Glutamatergic neuron (in vitro differentiated cells): ENCODE measurements at places on chromosomes 4 and X. TPM values are rescaled to one million over a fixed set of nuclear protein-coding genes. Genes with fewer than 3 reads are reported as not detected.
A peak's percentile ranks its signal among the peaks of the same experiment; 100 is the strongest.

Gene IL3RA
- total RNA-seq, result not detected

DNA sequence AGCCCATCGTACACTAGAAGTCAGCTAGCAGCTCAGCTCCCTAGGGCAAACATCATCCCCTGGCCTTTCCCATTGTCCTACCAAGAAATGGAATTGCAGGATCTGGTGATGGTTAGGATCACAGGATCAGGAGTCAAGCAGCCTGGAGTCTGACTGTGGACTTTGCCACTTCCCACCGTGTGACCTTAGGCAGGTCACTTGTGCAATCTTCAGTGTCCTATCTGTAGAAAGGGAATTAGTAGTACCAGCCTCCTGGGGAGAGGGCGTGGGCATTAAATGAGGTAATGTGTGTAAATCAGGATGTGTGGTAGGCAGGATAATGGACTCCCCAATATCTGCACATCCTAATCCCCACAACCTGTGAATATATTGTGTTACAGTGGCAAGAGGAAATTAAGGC, 38.6 kb upstream of the APLN start:
- no peak overlapping the region for H3K27ac ChIP-seq
- DNase-seq, result no peak
- no peaks in the 10 kb centered on the region for H3K36me3 ChIP-seq
- H3K27me3 ChIP-seq, result no peaks in the 10 kb centered on the region
- no peak overlapping the region for H3K4me3 ChIP-seq
- H3K4me1 ChIP-seq, result no peaks in the 10 kb centered on the region

Gene PHOX2B
- total RNA-seq, result 101 TPM

DNA sequence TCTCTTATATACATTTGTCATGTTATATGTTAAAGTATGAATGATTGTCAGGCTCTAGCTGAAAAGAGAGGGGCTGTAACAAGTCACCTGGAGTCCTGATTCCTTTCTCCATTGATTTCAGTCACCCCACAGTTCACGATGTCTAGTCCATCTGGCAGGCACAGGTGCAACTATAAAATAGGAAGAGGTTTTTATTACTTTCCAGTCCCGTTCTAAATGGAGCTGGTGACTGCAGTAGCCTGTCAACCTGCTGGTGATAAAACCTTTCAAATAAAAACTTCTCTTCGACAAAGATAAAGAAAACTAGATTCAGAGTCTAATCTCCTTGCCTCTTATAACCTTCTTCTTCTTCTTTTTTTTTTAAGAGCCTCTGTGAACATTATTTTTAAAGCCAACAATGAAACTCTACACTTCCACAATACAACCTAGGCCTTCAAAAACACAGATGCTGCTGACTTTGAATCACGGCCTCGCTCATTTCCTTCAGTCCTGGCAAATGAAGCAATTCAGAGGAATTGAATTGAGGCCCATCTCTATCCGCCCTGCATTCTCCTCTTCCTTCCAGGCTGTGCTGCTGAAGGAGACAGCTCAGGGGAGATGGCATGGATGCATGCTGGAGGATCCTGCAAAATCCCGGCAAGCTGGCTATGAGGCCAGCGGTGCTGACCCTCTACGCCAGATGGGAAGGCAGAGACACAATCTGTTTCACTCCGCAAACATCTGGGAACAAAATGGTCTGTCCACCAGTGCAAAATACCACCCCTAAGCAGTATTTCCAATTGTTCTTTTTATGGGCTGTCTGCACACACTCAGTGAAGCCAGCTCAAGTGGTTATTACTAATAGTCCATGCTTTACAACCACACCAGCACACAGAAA, 27.3 kb upstream of the CDKN2AIP start:
- H3K4me1 ChIP-seq, result peaks cover 7% of the 10 kb centered on the region
- peaks cover 4% of the 10 kb centered on the region for H3K27me3 ChIP-seq
- no peaks in the 10 kb centered on the region for H3K36me3 ChIP-seq
- no peak for DNase-seq
- H3K4me3 ChIP-seq, result no peak overlapping the region

Gene SUPT20HL2
- 0.22 TPM for total RNA-seq

DNA sequence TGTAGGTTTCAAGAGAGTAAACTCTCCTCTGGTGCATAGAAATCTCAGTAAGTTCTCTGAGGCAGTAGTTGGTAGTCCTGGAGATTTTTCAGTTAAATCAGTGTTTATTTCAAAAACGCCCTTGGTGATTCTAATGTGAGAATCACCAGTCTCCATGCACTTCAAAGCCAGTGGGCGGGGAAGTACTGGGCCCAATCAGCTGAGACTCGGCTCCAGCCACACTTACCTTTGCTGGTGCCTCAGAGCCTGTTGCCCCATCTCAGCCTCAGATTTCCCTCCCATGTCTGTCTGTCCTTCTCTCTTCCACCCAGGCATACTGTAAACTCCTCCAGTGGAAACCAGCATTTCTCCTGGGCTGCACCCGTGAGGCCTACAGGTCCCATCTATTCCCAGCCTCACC, 7.4 kb upstream of the MGST2 start:
- H3K27me3 ChIP-seq, result peaks cover 7% of the 10 kb centered on the region
- no peak for DNase-seq
- H3K36me3 ChIP-seq, result no peaks in the 10 kb centered on the region

Gene SMAD1
- 57.5 TPM for total RNA-seq

Gene TLR3
- total RNA-seq, result not detected

Gene MTTP
- not detected for total RNA-seq

Gene F8A1
- total RNA-seq, result 18.3 TPM

GRCh38 chr4:112927544-112927943, 121.9 kb upstream of the ANK2 start:
- H3K4me3 ChIP-seq, result no peak overlapping the region
- no peak for DNase-seq
- peaks cover 3% of the 10 kb centered on the region for H3K27me3 ChIP-seq
- H3K36me3 ChIP-seq, result peaks cover 4% of the 10 kb centered on the region

DNA sequence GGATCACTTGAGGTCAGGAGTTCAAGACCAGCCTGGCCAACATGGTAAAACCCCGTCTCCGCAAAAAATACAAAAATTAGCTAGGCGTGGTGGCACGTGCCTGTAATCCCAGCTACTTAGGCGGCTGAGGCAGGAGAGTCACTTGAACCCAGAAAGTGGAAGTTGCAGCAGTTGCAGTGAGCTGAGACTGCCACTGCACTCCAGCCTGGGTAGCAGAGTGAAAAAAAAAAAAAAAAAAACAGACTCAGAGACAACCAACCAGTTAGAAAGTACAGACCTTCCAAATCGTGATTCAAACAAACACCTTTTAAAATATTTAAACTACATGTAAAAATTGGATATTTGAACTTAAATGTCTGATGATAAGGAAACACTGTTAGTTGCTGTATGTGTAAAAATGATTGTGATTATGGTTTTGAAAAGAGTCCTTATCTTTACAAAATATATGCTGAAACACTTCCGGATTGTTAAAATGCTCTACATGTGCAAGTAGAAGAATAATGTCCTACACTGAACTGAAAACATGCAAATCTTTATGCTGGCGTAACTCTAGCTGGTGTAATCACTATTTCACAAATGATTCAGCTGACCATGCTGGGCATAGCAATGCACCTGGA, 37.8 kb downstream of the SH3KBP1 start:
- DNase-seq, result no peak
- no peak overlapping the region for H3K27ac ChIP-seq
- H3K4me3 ChIP-seq, result no peak overlapping the region
- H3K36me3 ChIP-seq, result no peaks in the 10 kb centered on the region
- H3K4me1 ChIP-seq, result peaks cover 11% of the 10 kb centered on the region
- H3K27me3 ChIP-seq, result peaks cover 1% of the 10 kb centered on the region

Gene GYPE
- total RNA-seq, result not detected

- peaks cover 8% of the 10 kb centered on the region for H3K36me3 ChIP-seq
- DNase-seq, result peak; percentile 51
- peak within 1 kb of the TSS; percentile 97 for H3K27ac ChIP-seq
- H3K4me3 ChIP-seq, result peak within 1 kb of the TSS; percentile 97
- H3K4me1 ChIP-seq, result peaks cover 32% of the 10 kb centered on the region
These were observed at the start of gene FAM13A for GRCh38 chr4:89056953-89057398. Gene FAM13A, minus strand, starts transcription at chr4:89057185. Its CDS starts 221 bp downstream, at chr4:89056964.

DNA sequence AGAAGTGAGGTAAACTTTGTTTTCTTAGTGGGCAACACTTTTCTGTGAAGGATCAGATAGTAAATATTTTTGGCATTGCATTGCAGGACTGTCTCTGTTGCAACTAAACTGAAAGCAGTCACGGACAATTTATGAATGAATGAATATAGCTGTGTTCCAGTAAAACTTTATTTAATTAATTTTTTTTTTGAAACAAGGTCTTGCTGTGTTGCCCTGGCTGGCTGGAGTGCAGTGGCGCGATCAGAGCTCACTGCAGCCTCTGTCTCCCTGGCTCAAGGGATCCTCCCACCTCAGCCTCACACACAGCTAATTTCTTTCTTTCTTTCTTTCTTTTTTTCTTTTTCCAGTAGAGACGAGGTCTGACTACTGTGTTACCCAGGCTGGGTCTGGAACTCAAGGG, 15.8 kb downstream of the RBM10 start:
- H3K4me3 ChIP-seq, result no peak overlapping the region
- no peak for DNase-seq
- no peaks in the 10 kb centered on the region for H3K36me3 ChIP-seq

Gene HOPX
- 0.54 TPM for total RNA-seq
